Endothelial cell of umbilical vein (primary cell): ENCODE measurements at places on chromosomes 11 and 22. TPM values are rescaled to one million over a fixed set of nuclear protein-coding genes. Genes with fewer than 3 reads are reported as not detected.

DNA sequence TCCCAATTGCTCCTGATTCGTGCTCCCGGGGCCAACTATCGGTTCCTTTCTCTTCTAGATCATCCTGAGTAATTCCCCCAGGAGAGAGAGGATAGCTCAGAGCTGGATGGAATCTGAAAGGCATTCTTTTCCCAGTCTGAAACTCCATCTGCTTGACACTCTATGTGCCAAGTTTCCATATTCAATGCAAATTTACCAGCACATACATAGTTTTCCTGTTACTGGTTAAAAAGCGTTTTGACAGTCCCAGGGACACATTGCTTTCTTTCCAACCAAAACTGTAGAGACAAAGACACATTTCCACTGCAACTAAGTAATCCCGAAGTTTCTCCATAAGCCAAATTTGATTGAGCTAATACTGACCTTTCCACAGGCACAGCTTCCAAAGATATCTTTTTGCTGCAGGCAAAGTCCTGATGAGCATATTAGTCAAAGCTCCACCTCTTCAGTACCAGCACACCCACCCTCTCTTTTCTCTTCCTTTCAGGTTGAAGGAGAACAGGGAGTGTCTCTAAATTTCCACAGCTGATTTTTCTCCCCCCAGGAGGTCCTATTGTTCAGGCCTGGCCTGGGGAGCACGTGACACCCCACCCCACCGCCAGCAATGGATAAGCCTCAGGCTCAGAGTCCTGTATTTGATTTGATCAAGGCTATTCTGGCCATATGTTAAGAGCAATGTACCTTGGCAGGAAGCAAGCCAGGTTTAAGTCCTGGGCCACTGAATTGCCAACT, 9.7 kb upstream of the ANKK1 start:
- no peak for DNase-seq

- DNase-seq = no peak
Observed at GRCh38 chr11:44446996-44447771, 118.3 kb upstream of the CD82 start.

DNA sequence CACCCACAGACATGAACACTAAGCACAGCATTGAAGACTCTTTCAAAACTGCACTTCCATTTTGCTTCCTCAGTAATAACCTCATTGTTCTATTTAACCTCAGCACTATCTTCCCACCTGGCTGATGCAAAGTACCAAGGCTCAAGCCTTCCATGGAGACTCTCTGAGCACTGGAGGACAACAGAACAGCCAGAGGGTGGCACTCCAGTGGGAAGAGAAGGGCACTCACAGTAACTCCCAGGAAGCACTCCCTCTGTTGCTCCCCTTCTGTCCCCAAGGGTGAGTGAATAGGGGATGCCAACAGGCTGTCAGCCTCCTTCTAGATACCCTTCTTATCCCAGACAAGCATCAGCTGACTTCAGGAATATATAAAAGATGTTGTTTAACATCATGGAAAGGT, 3.5 kb downstream of the ME3 start:
- DNase-seq = no peak

DNA sequence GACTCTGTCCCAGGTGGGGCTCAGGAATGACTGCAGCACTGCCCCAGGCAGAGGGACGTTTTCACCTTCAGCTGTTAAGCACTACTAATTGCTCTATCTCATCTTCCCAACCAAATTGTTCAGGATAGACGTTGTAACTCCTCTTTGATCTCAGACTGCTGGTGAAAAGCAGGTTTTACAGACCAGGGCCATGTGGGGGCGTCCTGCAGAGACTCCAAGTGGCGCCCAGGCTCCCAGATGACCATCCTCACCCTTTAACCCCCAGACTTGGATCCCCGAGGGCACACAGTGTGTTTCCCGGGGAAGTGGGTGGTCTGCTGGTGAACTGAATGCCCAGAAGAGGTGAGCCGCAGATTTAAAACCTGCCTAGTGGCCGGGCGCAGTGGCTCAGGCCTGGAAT, 23.9 kb downstream of the FADD start:
- DNase-seq = no peak

- DNase-seq = no peak
Observed at GRCh38 chr11:4982678-4983077, 12.0 kb upstream of the OR51L1 start.

DNA sequence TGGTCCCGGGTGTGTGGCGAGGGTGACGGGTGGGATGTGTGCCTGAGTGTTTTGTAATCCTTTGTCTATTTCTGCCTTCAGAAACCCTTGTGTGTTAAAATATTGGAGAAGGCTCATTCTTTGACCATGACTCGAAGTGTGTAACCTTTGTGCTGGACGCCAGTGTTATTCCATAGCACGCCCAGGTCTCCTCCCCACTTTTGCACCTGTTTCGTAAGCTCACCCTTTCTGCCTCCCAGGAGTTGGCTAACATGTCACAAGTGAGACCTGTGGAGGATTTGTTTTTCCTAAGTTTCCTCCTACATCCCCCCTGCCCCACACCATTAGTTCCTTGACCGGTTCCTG, 382 bp downstream of the C11orf54 start:
- no peak for DNase-seq

DNA sequence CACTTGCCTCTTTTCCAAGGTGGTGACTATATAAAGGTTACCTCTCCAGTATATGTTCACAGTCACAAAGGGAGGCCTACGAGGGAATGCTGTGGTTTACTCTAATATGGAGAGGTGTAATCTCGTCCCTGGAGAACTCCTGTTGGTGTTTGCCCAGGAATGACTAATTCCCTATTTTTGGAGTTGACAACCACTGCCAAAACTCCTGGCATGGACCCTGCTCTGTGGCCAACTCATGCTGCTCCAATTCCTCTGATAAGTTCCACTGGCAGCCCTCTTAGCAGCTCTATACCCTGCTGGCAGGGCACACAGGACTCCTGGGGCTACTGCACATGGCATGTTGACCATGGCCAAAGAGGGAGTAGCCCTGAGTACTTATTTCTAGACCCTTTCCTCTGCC, 418.7 kb upstream of the ANO5 start:
- no peak for DNase-seq

- DNase-seq = peak; percentile 72
Observed at GRCh38 chr11:33970984-33971466, 79.1 kb upstream of the LMO2 start.

The USH1C gene
- not detected in 2 replicates for polyA plus RNA-seq

The MFRP gene
- polyA plus RNA-seq = 0.03 and 0.08 TPM in 2 replicates

The TP53I11 gene
- polyA plus RNA-seq = 29.6 and 31.5 TPM in 2 replicates
